ENCODE measurements at places on chromosomes 3 and 15.

DNA sequence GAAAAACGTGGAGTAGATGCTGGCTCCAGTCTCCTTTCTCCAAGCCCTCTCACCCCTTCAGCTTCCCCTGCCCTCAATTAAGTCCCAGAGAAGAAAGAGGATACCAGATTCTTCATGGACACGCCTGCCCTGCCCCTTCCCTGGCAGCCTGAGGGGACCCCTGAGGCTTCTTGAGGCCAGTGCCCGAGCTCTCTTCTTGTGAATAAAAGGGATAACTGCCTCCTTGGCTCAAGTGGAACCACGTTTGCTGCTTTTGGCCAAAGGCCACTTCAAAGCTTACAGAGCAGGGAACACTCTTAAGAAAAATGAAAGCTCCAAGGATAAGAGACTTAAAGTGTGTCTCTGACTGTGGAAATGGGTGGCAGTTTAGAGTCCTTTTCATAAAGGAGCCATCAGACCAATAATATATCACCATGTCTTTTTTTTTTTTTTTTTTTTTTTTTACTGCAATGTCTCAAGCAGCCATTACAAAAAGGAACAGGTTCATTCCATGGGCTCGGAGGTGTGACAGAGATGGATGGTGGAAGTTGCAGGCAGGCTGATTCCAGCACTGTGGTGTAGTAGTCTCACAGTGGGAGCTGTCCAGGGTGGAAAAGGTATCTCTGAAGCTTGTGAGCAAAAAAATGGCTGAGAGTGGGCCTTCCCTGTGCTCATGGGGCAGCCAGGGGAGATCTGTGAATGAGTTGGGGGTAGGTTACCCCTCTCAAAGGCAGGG, 108.8 kb downstream of the SEMA5B start:
- DNase-seq: no peak

- DNase-seq: peak; percentile 1
Observed at GRCh38 chr3:115615001-115615814, 8.1 kb upstream of the GAP43 start.

DNA sequence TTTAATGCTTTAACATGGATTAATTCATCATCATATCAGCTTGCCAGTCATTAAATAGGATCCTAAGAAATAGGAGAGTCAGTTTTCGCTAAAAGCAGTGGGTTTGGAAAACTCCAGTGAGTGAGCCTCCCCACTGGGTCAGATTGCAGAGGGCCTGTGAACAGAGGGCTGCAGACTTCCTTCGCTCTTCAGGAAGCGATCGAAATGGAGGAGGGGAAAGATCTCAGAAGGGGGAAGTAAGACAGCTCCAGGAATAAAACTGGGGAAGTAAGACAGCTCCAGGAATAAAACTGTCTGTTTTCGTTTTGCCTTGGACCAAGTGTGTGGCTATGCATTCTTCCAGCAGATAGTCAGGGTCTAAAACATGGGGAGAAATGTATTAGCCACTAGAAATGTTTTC, 124.8 kb upstream of the C15orf61 start:
- DNase-seq: no peak

DNA sequence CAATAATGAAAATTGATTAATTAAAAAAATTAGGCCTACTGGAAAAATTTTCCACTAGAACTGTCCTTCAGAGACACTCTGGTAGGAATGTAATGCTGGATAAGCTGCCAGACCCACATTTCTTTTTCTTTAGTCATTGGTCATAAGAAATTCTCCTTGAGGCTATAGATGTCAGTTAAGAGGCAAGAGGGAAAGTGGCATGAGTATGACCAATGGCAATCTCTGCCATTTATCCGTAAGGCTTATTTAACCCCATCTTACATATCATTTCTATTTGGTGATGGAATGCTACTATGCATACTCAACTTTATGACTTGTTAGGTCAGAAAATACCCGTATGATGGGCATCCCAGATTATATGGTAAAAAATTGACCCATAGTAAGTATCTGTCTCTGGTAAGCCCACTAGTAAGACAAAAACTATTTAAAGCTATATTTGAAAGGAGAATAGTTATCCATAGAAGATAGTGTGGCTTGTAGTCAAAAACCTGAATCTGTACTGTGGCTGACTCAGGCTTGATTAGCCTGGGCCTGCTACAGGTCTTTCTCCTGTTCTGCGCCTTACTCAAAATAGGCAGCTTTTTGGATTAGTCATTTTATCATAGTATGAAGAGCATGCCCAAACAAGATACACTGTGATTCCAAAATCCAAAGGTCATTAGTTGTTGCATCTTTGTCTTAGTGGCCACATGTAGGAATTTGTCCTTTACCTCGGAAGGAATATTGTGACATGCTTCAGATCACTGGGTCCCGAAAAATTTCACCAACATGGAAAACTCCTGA, 314.7 kb downstream of the PYDC2 start:
- peak; percentile 37 for DNase-seq

DNA sequence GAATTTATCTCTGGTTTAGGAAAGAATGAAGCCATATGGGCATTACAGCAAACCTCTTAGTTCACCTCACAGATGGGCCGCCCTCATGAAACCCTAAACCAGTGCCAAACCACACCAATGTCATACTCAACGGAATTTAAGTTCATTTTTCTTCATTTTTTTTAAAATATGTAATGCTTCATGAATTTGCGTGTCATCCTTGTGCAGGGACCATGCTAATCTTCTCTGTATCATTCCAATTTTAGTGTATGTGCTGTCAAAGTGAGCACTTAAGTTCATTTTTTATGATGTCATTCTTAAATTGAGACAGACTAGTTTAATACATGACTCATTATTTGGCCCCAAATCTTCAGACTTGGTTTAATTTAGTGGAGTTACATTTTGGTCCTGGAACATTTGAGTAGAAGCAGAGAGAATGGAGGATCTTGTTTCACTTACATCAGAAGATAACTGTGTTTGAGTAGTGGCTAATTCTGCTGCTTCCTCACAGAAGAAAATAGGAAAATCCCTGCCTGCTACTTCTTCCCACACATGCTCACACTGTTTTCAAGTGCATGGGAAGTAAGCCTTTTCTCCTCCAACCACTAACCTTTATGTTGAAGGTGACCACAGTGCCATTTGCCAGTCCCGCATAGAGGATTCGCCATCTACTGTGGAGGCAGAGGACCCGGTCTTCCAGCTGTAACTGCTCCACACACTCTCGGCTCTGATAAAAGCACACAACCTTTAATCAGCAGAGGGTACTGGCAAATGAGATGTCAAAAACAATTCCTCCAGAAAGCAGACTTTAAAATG, 63.3 kb downstream of the ZNF106 start:
- no peak for DNase-seq

DNA sequence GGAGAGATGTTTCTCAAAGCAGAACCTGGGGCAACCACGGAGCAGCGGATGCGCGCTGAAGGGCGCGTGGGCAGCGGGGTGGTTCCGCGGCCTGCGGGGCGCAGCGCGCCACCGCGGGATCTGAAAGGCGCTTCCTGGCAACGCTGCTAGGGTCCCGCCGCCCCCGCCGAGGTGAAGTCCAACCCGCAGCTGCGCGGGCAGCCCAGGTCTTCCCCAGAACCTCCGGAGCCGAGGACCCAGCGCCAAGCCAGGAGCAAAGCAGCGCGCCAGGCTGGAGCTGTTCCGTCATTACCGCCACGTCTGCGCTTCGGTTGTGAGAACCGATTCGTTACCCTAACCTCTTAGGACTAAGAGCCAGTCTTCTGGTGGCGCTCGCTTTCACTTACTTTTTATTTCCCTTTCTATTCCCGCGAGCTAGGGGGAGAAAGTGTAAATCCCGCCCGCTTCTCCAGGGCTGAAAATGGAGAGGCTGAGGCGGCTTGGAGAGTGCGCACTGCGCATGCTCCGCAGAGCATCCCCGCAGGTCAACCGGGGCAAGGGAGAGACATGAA, 3.2 kb upstream of the GABRG3 start:
- no peak for DNase-seq

- no peak for DNase-seq
Observed at GRCh38 chr3:37601832-37602231, 259.8 kb upstream of the CTDSPL start.

DNA sequence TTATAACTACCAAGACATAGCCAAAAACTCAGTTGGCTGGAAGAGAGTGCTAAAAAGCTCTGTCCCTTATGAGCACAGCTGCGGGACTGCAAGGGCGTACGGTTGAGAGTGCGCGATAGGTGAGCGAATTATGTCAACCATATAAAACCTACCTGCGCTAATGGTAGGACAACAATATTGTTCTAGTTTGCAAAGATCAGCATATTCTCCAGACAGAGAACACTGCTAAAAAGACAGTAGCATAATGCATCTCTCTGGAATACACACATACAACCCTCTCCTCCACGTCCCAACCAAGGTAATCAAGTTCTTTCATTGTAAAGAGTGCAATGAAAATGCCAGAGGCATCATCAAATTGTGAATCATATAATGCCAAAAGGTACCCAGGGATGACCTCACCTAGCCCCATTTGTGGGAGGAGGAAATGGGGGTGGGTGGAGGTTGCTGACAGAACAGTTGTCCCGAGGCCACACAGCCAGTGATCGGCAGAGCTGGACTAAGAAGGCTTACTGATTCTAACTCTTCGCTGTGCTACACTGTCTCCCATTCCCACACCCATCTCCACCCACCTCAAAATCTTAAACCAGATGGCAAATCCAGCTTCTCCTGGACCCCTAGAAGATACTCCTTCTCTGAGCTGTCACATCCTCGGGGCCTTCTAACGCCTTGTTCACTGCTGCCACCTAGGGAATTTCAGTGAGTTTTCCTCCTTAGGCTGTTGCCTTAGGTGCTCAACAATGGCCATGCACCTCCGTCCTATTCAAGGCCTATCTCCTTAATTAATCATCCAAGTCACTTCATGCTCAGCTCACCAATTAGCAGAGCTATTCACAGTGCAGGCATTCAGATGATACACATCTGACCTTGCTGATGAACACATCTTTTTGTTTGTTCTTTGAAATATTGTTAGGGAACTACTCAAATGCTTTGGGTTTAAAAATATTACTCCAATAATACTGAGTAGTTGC, 60.7 kb downstream of the RPL22L1 start:
- DNase-seq: peak; percentile 77

DNA sequence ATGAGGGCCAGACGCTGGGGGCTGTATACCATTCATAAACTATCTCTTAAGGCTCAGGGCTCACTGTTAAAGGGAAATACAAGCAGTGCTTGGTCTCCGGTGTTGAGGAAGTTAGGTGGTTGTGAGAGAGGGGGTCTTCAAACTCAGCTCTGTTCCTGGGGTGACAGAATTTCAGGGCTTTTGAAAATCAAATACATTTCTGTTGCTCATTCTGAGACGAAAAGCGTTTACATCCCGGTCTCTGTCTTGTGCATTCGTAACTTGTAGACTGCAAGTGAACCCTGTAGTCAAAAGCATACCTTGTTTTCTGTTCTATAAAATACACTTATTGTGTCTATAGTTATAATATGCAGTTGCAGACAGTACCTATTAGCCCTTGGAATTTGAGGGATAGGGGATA, 1.7 kb downstream of the SLCO3A1 start:
- DNase-seq: no peak

DNA sequence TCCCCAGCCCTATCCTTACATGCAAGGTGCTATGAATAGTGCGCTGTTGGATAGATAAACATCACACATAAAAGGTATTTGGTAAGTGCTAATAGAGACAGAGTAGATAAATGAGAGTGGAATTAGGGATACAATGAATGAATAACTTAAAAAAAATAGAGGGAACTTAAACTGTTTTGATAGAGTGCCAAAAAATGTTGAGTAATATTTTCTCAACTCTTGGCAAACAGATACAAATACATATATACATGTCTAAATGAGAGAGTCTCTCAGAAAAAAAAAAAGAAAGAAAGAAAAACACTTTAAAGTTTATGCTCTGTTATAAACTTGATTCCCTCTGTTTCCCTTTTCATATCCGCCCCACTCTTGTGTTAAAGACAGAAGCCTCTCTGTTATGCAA, 667.4 kb downstream of the ROBO2 start:
- no peak for DNase-seq

GRCh38 chr3:100008081-100008698, 106.1 kb downstream of the FILIP1L start:
- DNase-seq: no peak

DNA sequence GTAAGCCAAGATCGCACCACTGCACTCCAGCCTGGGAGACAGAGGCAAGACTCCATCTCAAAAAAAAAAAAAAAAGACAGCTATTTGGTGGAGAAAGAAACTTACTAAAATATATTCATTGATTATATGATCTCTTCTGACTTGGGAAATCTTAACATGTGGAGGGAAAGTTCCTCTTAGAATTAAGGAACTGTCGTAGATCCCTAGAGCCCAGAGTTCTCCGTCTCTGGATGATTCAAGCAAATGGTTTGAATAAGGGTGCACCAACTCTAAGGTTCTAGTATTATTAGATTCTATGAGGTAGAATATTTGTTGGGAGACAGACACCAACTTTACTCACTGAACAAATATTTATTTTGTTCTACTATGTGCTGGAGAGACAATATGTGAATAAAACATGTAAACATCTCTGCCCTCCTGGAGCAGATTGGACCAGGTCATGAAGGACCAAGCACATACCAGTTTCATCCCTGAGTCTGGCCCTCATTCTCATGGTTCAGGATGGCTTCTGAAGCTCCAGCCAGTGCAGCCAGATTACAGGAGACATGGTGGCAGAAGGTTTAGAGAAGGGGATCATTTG, 129.7 kb downstream of the MITF start:
- DNase-seq: no peak

Data from Caki2 (cell line).